Motor neuron (in vitro differentiated cells): ENCODE measurements at places on chromosomes 5 and 9. TPM values are rescaled to one million over a fixed set of nuclear protein-coding genes. Genes with fewer than 3 reads are reported as not detected.

ZFP2 gene
- total RNA-seq, result 2.3 and 2.4 TPM in 2 replicates

SPINK13 gene
- total RNA-seq, result not detected in 2 replicates

TPRN gene
- total RNA-seq, result 67.6 and 79.6 TPM in 2 replicates

TMEM174 gene
- 0.33 and 2.1 TPM in 2 replicates for total RNA-seq

SLC36A3 gene
- not detected in 2 replicates for total RNA-seq

FAM163B gene
- total RNA-seq, result 0.36 and 0.58 TPM in 2 replicates
